ENCODE measurements at places on chromosomes 5 and 9.

GRCh38 chr9:86983620-86984259 is 36.4 kb upstream of the GAS1 start:
- DNase-seq: no peak

- DNase-seq: no peak
These were observed 69.0 kb upstream of the FAM169A start for GRCh38 chr5:74934949-74935751.

DNA sequence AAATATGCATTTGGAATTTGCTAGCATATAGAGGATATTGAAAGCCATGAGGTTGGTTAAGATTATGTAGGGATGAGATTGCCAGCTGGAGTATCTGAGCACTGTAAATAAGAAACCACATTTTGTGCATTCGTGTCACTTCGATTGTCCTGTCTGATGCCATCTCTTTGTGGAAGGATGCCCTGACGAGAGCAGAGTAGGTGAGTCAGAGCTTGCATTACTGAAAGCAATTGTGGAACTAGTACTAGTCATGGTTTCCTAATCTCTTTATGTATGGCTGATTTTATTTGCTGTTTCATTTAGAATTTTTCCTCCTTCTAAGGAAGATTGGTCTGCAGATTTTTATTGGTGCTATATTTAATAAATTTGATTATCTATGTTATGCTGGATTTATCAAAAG is 14.5 kb upstream of the TAS2R1 start:
- DNase-seq: no peak

- DNase-seq: no peak
These were observed 98.4 kb downstream of the MED27 start for GRCh38 chr9:131981116-131981776.

DNA sequence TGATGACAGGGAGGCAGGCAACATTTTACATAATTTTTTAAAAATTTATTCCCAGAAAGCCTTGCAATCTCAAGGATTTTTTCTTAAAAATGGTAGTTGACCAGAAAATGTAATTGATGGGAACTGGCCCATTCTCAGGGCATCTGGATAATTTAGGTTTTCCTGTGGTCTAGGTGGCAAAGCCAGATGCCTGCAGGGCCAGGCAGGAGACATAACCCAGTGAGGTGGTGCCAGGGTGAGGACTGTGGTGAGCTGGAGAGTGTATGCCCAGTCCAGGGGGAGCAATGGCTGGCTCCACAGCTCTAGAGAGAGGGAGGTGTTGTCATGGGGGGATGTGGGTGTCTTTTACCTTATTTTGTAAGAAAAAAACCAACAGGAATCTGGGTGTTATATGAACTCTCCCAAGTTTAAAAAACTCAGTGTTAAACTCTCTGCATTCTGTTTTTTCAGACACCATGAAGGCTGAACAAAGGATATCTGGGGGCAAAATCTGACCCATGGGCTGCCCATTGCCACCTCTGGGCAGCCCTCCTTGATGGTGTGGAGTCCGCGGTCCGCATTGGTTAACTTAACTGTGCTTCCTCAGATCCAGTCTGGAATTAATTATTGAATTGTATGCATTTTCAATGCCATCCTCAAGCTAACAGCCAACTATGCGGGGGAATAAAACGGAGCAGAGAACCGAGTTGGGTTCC is 43.9 kb downstream of the BOD1 start:
- DNase-seq: no peak

- DNase-seq: no peak
These were observed 103.7 kb upstream of the TARS1 start for GRCh38 chr5:33336891-33337636.

- no peak for DNase-seq
These were observed 233.1 kb upstream of the IRX1 start for GRCh38 chr5:3362606-3362910.

- DNase-seq: no peak
These were observed 35.2 kb downstream of the ANP32B start for GRCh38 chr9:98018347-98018746.

GRCh38 chr9:134968011-134968822 is 50.5 kb upstream of the FCN1 start:
- no peak for DNase-seq

DNA sequence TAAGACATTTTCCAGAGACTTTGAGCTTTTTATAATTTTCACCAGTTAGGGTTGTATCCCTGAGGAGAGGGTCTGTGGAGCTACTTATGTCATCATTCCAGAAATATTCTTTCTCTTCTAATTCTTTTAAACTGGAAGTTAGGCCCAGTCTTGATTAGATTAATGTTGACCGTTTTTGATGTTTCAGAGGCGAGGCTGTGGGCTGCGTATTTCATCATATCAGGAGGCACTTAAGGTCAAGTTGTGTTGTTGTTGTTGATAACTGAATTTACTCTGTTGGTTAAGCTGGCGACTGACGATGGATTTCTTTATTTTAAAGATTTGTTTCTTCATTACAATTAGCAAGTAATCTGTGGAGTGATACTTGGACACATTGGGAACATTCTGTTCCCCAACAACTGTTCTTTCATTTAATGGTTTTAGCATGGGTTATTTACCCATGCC is 20.1 kb downstream of the IPO11 start:
- no peak for DNase-seq

- DNase-seq: no peak
These were observed 4.8 kb upstream of the DPM2 start for GRCh38 chr9:127942216-127943010.

GRCh38 chr5:129511291-129511690 is 51.2 kb downstream of the ADAMTS19 start:
- no peak for DNase-seq

DNA sequence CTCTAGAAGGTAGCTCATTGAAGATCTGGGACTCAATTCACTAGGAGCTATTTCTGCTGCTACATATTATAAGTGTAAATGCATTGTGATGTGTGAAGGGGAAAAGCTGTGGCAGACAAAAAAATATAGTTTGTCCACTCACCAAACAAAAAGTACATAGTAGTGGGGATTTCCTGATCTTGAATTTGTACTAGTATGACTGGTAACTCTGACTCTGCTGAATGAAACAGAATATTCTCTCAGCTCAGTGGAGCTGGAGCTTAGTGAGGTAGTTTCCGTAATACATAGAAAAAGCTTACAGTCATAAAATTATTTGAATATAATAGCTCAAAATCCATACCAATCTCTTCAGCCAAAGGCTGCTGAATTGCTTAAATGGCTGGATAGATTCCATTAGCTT is 455.6 kb upstream of the CD180 start:
- no peak for DNase-seq

DNA sequence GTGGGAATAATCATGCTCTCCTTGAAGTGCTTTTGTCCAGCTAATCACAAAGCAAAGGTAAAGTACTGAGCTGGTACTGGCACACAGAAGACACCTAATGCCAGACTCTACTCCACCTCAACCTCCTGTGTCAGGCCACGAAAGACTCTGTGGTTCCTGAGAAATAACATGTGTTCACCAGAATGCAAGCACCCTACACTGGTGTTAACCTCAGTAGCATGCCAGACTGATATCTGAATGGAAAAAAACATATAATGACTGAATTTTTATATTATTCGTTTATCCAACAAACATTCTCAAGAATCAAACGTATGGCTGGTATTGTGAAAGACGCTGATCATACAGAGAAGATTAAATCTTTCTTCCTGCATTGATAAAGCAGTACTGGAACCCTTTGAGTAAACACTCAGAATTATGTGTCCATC is 97.1 kb upstream of the IFNE start:
- DNase-seq: no peak

DNA sequence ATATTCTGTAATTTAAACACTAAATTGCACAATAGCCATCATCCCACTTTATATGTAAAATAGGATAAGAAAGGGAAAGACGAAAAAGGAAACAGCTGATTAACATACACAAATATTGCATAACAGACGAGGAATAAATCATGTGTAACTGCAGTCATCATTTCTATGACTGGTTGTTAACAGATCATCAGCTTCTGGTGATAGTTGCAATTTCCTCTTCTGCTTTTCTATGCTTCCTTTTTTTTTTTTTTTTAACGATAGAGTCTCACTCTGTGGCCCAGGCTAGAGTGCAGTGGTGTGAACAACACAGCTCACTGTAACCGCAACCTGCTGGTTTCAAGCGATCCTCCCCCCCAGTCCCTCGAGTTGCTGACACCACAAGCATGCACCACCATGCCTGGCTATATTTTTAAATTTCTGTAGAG is 22.5 kb upstream of the JAKMIP2 start:
- peak; percentile 27 for DNase-seq

GRCh38 chr5:135186662-135187522 is 152.9 kb upstream of the PITX1 start:
- no peak for DNase-seq

- DNase-seq: no peak
These were observed 34.5 kb downstream of the DAB2IP start for GRCh38 chr9:121685795-121686377.

DNA sequence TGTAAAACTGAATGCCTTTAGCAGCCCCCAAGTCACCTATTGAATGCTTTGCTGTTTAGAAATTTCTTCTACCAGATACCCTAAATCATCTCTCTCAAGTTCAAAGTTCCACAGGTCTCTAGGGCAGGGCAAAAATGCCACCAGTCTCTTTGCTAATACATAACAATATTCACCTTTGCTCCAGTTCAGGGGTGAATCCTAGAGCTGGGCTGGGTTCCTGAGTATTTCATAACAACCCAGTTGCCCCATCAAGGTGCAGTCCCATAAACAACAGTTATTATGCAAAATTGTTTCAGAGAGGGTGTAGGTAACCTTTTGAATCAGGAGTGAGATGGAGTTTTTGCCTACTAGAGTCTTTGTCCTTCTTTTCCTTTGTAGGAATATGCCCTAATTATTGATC is 19.0 kb upstream of the C1QTNF3 start:
- no peak for DNase-seq

GRCh38 chr5:114648940-114649339 is 287.1 kb downstream of the KCNN2 start:
- DNase-seq: no peak

DNA sequence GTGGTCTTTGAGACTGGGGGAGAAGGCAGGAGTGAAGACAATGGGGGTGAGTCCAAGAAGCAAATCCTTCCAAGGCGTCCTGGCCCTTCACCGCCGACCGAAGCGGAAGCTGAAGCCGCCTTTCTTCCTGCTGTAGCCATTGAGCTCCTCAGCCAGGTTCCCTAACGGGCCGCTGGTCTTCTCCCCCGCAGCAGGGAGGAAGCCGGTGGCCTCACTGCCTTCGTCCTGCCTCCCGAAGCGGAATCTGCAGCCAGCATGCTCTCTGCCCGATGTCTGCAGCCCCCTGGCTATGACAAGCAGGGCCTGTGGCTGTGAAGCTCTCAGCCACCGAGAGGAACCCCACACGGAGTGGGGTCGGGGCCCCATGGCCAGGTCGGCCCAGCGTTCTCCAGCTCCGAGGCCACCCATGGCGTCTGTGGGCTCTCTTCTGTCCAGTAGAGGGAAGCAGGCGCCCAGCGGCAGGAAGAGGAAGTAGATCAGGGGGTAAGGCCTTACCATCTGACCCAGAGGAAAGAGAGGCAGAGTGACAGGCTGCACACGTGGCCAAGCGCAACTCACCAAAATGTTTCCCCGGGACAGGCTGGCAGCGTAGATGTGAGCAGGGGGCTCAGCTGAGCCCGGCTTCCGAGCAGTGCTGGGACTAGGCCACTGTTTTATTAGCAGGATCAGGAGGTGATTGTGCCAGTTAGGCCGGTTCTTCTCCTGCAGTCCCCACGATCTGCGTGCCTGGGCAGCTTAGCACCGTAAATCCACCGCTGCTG is 3.1 kb downstream of the QRFP start:
- no peak for DNase-seq

Measured in NCI-H1048 (cell line).